ENCODE measurements at places on chromosomes 6 and 20.
A peak's percentile ranks its signal among the peaks of the same experiment; 100 is the strongest.

DNA sequence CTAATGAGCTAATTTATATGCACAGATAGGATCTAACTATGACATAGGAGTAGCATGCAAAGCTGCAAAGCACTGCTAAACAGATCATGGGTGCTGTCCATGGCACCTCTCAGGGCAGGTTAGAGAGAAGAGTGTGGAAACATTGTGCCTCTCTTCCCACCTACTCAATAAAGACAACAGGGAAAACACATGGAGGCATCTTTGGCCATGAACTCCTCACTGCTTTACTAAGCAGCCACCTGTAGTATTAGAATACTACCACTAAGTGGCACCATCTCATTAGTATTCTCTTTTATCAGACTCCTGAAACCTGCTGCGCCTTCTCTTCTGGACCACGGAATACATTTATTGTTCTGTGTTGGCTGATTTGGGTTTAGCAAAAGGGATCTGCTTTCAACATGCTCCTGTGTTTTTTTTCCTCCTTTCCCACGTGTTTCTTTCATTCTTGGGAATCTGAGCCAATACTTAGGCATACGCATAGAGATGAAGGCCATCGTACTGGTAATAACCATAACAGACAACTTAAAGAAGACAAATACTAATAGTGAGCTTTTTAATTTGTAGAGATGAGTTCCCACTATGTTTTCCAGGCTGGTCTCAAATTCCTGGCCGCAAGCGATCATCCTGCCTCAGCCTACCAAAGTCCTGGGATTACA, 9.4 kb upstream of the HDDC2 start:
- DNase-seq = peak; percentile 36

DNA sequence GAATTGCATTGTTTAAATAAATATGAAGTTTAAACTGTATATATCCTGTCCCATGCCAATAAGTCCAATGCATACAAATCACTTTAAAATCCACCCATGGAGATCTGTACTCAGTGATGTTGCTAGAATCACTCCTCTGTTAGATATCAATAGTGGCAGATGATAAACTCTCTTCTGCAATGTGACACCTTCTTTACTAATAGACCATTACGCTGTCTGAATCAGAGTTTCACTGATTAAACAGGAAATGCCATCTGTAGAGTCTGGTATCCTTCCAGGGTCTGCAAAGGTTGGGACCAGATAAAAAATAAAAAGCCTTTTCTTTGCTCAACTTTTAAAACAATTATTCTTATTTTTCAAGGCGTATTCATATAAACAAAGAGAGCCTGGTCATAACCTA, 134.5 kb downstream of the EDN3 start:
- no peak for DNase-seq

DNA sequence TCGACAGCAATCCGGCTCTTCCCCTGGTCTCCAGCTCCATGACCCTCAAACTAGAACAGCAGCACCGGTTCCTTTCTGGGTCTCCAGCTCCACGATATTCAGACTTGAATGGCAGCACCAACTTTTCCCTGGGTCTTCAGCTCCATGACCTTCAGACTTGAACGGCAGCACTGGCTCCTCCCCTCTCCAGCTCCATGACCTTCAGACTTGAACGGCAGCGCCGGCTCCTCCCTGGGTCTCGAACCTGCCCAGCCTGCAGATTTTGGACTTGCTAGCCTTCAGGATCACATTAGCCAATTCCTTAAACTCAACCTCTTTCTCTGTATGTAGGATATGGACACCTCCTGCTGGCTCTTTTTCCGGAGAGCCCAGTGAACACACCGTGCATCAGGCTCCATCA, 350.9 kb downstream of the PREX1 start:
- no peak for DNase-seq

DNA sequence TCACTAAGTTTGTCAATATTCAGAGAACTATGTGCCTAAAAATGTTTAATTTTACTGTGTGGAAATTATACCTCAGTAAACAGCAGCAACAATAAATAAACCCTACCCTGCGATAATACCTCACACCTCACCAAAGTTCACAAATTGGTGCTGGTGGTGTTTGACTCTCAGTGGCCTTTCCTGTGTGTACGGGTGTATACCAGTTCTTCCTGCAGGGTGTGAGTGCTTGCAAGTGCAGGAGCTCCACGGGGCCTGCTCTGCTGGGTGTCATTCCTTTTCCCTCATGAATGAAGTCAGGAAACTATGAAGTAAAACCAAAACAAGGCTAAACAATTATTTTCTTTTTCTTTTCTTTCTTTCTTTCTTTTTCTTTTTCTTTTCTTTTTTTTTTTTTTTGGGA, 4.1 kb upstream of the ENPP5 start:
- DNase-seq = no peak

GRCh38 chr6:156316583-156317125, 460.5 kb upstream of the ARID1B start:
- DNase-seq = no peak

DNA sequence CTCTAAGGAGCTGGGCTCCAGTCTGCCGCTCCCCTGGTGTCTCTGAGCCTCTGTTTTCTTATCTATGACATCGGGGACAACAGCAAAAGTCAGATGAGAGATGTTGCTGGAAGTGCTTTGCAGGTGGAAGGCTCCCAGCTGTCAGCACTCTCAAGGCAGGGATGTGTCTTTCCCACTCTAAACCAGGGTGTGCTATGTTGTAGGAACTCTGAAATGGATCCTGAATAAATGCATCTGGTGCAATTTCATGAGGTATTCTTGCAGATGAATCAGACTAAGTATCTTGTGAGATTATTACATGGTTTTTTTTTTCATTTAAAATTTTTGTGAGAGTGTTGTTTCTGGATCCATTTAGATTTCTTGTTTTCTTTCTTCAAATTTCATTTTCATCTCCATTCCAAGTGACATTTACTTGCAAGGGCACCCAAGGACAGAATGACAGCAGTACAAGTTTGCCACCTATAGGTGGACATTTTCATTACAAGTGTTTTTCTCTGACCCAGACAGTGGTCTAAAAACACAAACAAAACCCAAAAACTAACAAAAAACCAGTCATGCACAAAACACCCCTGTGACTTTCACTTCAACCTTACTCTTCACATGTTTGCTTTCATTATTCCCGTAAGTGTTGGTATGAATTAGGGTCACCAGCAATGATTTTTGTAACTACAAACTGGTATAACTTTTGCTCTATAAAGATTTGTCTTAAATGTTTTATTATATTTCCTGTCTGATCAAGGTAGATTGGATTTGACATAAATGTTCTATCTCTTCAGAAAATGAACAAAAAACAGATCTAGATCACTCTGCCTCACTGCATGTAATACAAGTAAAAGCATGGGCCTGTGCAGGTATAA, 14.7 kb upstream of the SIM1 start:
- no peak for DNase-seq

DNA sequence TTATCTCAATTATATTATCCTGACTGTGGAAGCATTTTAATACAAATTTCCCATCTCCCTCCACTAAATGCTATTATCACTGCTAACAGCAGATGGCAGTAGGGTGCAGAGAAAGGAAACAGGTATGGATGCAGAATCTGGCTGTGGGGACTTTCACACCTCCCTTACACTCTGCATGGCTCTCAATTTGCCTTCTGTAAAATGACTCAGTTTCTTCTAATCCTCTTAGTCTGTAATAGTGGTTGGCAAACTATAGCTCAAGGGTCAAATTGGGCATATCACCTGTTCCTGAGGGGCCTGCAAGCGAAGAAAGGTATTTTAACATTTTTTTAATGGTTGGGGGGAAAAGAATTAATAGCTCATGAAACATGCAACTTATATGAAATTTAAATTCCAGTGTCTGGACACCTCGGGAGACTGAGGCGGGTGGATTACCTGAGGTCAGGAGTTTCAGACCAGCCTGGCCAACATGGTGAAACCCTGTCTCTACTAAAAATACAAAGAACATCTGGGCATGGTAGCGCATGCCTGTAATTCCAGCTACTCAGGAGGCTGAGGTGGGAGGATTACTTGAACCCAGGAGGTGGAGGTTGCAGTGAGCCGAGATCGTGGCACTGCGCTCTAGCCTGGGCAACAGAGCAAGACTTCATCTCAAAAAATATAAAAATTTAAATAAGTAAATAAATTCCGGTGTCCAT, 83.5 kb downstream of the ZMYND8 start:
- DNase-seq = peak; percentile 66

GRCh38 chr6:54198134-54198533, 86.9 kb downstream of the MLIP start:
- no peak for DNase-seq

DNA sequence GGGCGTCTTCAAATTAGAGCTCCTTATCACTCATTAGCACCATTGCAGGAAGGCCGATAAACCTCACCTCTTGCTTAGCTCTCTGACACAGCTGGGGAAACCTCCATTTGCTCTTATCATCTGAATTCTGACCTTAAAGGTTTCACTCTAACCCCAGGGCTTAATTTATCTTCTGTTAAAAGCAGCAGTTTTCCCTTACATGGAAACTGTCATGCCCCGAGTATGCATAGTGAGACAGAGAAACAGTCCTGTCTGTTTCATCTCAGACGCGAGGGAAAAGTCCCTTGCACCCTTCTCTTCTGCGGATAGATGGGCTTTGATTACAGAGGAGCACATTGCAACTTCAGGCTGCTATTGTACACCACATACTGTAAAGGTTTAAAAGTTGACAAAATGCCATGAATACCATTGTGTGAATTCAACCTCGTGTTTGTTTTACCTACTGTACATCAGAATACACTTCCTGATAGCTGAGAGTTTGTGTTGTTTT, 191.5 kb upstream of the BMP2 start:
- DNase-seq = no peak

Measured in endothelial cell (in vitro differentiated cells).